ENCODE measurements at places on chromosomes 12 and 14.

DNA sequence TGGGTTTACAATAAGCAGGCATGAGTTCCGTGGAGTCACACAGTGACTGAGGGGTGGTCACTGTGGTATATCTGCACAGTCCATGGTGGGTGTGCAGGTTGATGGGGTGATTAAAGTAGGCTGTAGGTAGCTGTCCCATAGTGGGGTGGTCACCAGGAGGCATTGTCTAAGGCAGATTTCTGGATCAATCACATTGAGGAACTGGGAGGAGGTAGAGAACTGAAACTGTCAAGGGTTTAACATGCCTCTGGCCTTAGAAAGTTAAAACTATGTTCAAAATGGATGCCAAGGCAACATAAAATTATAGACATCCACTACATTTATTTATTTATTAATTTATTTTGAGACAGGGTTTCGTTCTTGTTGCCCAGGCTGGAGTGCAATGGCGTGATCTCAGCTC lies 8.3 kb downstream of the ADCK1 start:
- DNase-seq: no peak

- DNase-seq: no peak
These were observed 747.6 kb upstream of the LRFN5 start for GRCh38 chr14:40859055-40859454.

GRCh38 chr12:132502149-132502881 lies 12.4 kb downstream of the FBRSL1 start:
- DNase-seq: no peak

GRCh38 chr14:92665661-92666110 lies 82.7 kb downstream of the LGMN start:
- no peak for DNase-seq

- DNase-seq: no peak
These were observed 60.3 kb downstream of the HSPB8 start for GRCh38 chr12:119239040-119239439.

- DNase-seq: no peak
These were observed 53.0 kb downstream of the CCDC91 start for GRCh38 chr12:28243310-28243633.

DNA sequence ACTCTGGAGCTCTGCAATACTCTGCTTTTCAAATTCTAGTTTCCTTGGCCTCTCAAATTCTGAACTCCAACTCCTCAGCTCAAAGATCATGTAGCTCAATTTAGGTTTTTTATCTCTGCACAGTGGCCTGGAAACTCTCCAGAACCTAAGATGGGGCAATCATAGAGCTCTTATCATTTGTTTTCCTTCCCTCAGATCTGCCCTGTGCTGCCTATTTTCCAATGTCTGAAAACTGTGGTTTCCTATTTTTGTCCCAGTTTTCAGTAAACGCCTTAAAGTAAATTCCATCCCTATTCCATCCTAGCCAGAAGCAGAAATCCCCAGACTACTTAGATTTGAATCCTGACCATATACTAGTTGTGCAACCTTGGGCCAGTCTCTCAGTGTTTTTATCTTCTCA lies 73.2 kb downstream of the CEP83 start:
- DNase-seq: no peak

DNA sequence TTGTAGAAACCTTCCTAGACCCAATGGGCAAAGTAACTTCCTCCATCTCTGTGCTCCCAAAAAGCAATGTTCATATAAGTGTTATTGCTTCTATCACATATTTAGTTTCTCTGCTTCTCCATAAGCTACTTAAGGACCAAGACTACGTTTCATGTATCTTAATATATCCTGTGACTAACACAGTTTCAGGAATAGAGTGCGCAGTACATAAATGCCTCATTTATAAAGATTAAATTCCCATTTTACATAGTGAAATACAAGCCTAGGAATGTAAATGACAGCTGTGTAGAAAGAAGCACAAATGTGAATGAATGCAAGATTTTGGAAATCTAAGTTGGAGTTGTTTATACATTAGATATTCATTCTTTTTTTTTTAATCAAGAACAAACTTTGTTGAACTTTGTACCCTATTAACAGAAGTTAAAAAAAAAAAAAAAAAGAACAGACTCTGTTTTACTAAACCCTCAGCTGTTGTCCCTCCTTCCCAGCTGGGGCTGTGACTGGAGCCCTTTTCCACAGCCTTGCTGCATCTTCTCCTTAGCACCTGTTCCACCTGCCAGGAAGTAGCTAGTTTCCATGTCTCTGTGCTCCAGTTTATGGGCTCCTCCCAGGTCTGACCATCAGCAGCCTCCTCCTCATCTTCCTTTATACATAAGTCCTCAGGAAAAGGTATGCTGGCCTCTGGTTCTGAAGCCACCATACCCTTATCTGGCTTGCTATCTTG lies 7.0 kb upstream of the METTL17 start:
- DNase-seq: no peak

GRCh38 chr12:25996677-25997076 lies 38.2 kb downstream of the RASSF8 start:
- DNase-seq: no peak

DNA sequence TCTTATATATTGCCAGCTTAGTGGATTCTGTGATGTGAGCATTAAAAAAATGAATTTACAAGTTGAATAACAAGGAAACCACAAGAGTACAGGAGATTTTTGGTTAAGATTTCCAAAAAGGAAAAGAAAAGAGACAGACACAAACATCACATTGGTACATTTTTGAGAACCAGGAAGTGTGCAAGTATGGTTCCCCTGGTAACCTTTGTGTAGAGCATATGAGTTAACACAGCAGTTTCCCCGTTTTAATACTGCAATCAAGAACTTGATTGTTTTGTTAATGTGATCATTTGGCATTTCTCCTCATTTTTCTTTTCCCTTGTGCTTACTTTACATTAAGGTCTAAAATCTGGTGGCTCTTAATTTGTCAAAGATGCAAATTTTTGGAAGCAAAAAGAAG lies 490.4 kb upstream of the ATP2B1 start:
- no peak for DNase-seq

- no peak for DNase-seq
These were observed 575.3 kb downstream of the TMTC2 start for GRCh38 chr12:83261998-83262397.

DNA sequence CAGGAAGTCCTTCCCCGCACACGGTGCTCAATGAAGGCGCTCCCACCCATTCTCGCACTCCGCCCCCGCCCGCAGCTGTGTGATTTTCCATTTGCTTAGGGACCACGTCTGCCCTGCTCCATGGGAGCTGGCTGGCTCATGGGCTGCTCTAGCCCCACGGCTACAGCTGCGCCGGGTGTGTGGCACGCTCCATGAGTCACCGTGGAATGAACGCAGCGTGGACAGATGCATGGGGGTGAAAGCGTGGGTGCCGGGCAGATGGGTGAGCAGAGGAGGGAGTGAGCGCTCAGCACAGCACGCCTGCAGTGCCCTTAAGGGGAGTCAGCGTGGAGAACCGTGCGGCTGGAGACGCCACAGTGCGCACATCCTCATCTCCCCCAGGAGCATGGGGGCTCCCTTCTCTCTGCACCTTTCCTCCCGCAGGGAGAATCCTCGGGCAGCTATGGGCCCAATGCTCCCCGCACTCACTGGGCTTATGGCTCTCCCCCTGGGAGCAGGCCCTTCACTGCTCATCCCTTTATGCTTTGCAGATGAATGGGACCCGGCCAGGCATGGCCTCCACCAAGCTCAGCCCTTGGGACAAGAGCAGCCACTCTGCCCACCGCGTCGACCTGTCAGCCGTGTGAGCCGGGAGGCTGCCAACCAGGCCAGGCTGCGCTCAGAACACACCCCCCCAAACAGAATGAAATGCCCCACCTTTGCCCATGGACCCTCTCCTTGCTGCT lies 185.1 kb downstream of the ADGRD1 start:
- no peak for DNase-seq

DNA sequence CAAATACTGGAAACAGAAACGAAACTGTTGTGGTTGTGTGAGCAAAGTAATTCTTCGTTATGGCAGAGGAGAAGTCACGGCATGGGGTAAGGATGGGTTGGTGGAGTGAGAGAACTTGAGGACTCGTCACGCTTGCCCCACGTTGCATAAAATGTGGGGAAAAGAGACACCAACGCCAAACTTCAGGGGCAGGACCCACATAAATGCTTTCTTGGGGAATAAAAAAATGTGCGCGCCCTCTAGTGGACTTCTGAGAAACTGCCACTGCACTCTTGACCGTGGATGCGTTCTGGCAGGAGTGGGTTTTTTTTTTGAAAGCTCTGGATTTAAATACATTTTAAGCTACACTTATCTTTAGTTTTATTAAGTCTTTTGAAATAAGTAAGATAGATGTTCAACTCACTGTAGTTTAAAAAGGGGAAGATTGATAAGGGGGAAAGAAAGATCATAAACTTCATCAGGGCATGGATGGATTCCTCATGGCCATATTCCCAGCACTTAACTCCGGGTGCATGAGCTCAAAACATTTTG lies 4.1 kb upstream of the IGF1 start:
- DNase-seq: peak; percentile 55

- no peak for DNase-seq
These were observed 422.9 kb downstream of the SNAPC1 start for GRCh38 chr14:62185078-62185477.

DNA sequence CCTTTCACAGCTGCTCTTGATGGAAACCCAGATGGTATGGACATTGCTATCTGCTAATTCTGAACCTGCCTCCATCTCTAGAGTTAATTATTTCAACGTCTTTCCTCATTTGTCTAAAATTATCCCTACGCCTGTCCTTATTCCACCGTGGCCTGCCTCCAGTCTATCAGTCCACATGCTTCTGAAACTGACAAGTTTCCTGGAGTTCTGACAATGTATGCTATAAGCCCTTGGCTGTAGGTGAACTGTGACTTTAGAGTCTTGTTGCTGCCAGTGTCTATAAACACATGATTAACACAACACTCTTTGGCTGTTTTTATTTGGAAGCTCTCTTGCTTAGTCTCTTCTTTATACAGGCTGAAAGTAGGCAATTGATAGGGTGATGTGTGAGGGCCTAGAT lies 1052.9 kb downstream of the TMTC2 start:
- no peak for DNase-seq

DNA sequence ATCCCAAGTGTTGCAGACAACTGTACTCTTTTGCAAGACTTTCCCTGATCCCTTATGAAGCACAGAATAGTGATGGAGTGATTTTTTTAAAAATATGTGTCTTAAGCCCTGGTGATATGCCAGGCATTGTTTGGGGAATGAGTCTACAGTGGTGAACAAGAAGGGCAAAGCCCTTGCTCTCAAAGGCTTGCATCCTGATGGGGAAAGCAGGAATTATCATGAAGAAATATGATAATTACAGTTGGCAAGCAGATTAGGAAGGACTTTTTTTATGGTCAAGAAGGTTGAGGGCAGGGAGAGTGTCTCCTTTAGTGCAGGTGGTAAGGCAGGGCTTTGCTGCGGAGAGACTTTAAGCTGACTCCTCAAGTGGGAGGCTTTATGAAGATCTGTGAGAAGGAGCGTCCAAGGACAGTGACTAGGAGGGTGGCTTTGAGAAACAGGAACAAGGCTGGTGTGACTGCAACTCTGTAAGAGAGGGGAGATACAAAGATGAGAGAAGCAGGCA lies 100.2 kb downstream of the SYNE2 start:
- DNase-seq: no peak
